ENCODE measurements at places on chromosomes 5 and 9.

DNA sequence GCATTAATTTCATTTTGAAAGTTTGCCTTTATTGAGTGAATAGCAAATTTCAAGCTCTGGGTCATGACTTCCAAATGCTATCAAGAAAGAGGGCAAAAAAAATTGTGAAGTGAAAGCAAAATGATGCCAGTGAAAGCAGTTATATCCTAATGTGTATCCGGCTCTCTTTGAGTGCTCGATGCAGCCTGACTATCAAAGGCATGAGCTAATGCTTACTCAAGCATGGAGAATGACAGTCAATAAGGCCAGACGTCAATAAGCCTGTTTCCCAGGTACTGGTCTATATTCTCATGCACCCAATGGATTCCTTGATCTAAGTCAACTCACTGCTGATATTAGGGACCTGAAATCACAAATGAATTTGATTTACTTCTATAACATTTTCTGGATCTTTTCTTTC is 435.5 kb downstream of the CAAP1 start:
- DNase-seq = no peak

DNA sequence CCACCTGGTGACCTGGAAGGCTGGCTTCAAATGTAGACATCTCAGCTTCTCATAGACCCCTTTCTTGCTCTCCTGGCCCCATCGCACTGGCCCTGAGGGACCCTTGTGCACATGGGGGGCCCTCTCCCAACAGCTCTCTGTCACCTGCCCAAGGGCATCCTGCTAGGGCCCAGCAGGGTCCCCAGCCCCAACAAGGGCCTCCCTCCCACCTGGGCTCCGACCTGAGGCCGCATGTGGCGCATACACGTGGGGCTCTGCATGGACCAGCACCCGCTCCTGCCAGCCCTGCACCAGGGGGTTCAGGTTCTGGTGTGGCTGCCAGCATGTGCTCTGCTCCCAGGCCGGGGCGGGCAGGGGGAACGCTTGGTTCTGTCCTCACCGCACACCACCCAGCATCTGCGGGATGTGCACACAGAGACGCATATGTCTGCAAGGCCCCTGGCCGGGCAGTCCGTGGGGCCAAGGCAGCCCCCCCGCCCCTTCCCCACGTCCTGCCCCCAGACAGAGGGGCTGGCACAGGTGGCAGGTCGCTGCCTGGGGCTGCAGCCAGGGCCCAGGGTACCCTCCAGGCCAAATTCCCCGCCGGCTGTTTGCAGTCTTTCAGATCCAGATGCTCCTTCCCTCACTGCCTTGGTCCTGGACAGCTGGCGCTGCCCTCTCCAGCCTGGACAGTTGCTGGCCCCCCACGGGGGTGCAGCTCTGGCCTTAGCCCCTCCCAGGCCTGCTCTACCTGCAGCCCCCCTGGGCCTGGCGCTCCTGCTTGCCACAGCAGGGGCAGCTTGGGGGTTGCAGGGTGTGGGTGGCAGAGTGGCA is 17.9 kb upstream of the NRARP start:
- DNase-seq = no peak

DNA sequence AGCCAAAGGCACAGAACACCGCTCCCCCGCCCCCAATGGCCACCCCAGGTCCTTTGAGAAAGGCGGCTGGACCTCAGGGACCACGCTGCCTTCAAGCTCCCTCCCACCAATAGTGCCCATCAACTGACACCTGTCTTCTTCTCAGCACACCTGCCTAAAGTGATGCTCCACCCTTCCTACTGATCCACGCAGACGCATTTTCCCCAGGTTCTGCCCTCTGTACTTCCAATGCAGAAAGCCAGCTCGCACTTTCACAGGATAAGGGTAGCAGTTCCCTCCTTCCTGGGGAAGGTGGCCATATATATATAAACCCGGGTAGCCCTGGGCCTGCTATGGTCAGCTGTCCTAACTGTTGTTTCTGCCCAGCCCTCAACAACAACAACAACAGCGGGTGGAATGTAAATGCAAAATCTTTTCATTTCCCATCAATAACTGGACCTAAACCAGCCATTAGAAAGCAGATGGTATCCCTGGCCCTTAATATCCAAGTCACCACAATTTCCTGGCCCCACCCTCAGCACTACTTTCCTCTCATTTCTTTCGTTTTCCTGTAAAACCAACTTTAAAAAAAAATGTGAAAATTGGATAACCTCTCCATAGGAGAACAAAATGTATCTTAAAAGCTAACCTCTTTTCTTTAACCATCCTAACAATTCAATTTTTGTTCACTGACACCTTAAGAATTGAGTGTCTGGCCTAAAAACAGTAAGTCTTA is 1.7 kb downstream of the GOLM1 start:
- DNase-seq = no peak

GRCh38 chr9:83431101-83432060 is 106.8 kb downstream of the FRMD3 start:
- no peak for DNase-seq

DNA sequence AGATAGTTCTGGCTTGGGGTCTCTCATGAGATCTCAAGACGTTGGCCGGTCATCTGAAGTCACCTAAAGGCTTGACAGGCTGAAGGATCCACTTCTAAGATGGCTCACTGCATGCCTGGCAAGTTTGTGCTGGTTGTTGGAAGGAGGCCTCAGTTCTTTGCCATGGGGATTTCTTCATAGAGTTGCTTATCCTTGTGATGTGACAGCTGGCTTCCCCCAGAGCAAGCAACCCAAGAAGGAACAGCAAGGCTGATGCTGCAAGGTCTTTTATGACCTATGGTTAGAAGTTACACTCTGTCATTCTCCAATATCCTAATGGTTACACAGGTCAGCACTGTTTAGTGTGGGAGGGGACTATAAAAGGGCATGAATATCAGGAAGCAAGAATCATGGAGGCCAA is 20.7 kb upstream of the GRPEL2 start:
- DNase-seq = no peak

DNA sequence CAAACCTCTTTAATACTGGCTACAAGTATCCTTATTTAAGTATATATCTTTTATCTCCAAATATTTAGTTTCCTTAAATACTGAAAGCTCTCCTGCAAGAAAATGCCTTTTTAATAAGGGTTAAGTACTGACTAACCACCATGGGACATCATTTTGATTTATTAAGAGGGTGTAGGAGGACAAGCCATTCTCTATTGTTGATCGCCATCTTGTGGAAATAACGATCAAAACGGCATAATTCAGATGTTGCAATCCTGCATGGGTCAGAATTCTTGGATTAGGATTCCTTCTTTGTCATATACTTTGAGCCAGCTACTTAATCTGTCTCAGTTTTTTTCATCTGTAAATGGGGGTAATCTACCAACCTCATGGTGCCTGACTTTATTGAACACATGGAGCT is 28.7 kb upstream of the C5orf46 start:
- no peak for DNase-seq

DNA sequence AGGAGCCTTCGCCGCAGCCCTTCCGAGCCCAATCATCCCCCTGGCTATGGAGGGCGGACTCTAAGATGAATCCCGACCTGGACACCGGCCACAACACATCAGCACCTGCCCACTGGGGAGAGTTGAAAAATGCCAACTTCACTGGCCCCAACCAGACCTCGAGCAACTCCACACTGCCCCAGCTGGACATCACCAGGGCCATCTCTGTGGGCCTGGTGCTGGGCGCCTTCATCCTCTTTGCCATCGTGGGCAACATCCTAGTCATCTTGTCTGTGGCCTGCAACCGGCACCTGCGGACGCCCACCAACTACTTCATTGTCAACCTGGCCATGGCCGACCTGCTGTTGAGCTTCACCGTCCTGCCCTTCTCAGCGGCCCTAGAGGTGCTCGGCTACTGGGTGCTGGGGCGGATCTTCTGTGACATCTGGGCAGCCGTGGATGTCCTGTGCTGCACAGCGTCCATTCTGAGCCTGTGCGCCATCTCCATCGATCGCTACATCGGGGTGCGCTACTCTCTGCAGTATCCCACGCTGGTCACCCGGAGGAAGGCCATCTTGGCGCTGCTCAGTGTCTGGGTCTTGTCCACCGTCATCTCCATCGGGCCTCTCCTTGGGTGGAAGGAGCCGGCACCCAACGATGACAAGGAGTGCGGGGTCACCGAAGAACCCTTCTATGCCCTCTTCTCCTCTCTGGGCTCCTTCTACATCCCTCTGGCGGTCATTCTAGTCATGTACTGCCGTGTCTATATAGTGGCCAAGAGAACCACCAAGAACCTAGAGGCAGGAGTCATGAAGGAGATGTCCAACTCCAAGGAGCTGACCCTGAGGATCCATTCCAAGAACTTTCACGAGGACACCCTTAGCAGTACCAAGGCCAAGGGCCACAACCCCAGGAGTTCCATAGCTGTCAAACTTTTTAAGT is 819 bp downstream of the ADRA1B start:
- no peak for DNase-seq

DNA sequence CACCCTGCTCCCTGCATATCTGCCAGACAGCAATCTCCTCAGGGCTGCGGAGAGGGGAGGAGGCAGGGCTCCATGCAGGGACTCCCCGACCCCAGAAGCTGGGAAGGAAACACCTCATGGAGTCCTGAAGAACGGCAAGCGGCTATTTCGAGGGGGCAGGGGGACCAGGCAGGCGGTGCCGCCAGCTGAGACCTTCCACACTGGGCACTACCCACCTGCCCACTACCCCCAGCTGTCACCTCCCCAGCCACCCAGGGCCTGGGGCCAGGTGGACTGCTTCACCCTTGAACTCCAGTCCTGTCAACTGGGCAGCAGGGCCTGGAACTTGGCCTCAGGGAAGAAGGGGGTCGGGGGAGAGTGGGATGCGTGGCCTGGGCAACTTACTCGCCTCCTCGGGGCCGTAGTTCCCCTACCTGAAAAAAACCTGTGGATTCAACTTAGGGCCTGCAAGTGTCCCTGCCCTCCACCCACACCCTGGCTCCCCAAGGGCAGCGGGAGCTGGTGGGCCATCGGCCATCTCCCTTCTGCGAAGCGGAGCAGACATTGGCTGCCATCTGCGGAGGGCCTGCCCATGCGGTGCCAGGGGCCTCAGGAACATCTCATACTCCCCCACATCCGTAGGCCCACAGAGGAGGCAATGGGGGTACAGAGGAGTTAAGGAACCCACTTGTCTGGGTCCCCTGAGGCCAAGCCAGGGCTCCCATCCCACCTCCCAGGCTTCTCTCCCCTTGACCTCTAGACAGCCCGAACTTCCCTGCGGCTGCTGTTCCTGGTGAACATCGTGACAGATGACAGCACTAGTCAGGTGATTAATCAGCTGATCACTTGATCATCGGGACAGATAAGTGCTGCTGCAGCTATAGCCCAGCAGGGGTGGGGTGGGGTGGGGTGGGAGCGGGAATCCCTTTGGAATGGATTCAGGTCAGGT is 18.5 kb upstream of the RALGDS start:
- no peak for DNase-seq

DNA sequence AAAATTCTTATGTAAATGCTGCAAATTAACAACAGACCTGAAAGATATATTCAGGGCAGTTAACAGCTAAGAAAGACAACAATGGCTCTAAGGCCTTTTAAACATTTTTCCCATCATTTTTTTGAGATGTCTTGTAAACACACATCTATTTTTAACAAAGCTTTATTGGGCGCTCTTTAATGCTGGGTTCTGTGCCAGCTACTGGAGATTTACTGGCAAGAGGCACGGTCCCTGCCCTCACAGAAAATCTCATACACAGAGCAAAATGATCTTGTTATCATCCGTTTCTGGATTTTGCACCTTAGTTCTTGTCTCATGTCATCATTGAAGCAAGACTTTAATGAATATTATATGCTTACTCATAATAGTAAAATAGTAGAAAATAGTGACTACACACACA is 1022.3 kb upstream of the WWC1 start:
- DNase-seq = no peak

DNA sequence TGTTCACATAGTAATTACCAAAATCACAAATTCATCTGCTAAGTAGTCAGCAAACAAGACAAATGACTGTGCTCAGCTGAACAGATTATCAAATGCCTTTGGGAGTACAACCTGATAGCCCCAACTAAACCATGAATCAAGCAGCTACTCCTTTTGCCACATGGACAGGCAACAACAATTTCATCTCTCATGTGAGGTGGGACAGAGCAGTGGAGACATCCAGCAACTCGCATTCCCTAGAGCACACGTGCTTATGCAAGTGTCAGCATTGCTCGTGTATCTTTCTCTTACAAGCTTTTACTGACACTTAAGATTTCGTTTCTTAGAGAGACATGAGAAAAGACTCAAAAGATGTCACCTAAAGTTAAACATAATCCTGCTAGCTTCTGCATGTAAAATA is 42.7 kb upstream of the PPP2R2B start:
- DNase-seq = no peak

- no peak for DNase-seq
These were observed 3.0 kb downstream of the FEM1C start for GRCh38 chr5:115541611-115542010.
